ENCODE measurements at places on chromosomes 12 and 14.
A peak's percentile ranks its signal among the peaks of the same experiment; 100 is the strongest.

GRCh38 chr14:70785556-70785955 lies 23.8 kb downstream of the MAP3K9 start:
- no peak overlapping the region for H3K27ac ChIP-seq
- H3K27me3 ChIP-seq, result no peaks in the 10 kb centered on the region
- H3K36me3 ChIP-seq, result peaks cover 7% of the 10 kb centered on the region
- DNase-seq, result no peak
- no peak overlapping the region for H3K4me3 ChIP-seq

- DNase-seq, result peak; percentile 32
- no peak overlapping the region for H3K27ac ChIP-seq
- H3K36me3 ChIP-seq, result no peaks in the 10 kb centered on the region
- H3K27me3 ChIP-seq, result peaks cover 92% of the 10 kb centered on the region
- peak overlapping the region; percentile 52 for H3K4me3 ChIP-seq
These were observed 1.4 kb downstream of the NTF3 start for GRCh38 chr12:5433081-5433844.

DNA sequence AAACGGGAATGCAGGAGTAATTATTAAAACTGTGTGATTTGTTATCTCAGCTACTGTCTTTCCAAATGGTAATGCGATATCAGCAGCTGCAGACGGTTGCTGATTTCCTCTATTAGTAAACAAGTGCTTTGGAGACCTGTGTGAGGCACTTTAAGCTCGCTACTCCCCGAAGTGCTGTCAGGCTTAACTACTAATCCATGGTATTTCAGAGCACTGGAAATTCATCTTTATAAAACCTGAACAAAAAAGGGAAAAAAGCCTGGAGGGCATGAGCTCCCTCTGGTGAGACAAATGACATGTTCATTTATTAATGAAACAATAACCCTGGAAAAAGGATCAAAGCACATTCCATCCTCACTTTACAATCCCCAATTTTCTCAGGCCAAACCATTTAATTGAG lies 143.6 kb upstream of the OTX2 start:
- no peak overlapping the region for H3K4me3 ChIP-seq
- H3K4me1 ChIP-seq, result no peaks in the 10 kb centered on the region
- DNase-seq, result no peak
- no peaks in the 10 kb centered on the region for H3K27me3 ChIP-seq
- no peak overlapping the region for H3K27ac ChIP-seq
- H3K36me3 ChIP-seq, result no peaks in the 10 kb centered on the region

DNA sequence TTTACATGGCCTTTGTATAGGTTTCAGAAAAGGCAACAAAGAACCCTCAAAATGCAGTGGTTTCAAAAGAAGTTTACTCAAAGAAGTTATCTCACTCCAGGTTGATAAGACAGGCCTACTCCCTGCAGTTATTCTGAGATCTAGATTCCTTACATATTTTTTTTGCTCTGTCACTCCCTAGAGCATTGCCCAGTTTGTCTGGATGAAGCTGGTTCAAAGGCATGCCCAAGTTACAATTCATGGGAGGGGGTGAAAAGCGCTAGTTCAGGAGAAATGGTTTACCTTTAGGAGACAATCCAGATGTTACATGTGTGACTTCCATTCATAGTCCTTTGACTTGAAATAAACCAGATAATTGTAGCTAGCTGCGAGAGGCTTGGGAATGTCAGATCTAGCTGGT lies 115.0 kb downstream of the TPH2 start:
- no peak for DNase-seq
- no peak overlapping the region for H3K4me3 ChIP-seq

DNA sequence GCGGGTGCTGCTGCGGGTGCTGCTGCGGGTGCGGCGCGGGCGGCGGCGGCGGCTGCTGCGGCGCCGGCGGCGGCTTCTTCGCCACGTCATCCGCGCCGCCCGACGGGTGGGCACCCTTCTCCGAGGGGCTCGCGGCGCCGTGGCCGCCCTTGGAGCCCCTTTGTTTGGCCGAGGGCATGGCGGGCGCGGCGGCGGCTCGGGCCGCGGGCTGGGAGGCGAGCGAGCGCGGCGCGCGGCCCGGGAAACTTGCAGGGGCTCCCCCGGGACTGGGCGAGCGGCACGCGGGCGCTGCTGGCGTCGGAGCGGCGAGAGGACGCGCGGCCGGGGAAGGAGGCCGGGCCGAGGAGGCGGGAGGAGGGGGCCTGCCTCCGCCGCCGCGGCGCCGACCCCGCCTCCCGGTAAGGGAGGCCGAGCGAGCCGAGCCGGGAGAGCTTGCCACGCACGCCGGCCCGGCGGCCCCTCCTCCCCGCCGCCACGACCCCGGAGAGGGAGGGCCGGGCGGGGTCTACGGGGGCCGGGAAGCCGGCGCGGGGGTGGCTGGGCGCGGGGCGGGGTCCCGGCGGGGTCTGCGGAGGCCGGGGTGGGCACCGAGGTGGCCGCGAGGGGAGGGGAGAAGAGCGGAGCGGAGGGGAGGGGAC lies at the start of gene CKAP4:
TSS of gene CKAP4 (minus strand) at position 347 of the 638 bp plus-strand sequence. CDS start at position 178, 169 bp downstream.
- peaks cover 8% of the 10 kb centered on the region for H3K36me3 ChIP-seq
- peak within 1 kb of the TSS; percentile 92 for H3K4me3 ChIP-seq
- H3K27ac ChIP-seq, result peak within 1 kb of the TSS; percentile 72
- H3K4me1 ChIP-seq, result peaks cover 16% of the 10 kb centered on the region
- peak; percentile 83 for DNase-seq

GRCh38 chr12:104329707-104330532 lies 26.4 kb downstream of the EID3 start:
- H3K4me1 ChIP-seq, result no peaks in the 10 kb centered on the region
- H3K4me3 ChIP-seq, result no peak overlapping the region
- no peaks in the 10 kb centered on the region for H3K27me3 ChIP-seq
- no peak for DNase-seq

DNA sequence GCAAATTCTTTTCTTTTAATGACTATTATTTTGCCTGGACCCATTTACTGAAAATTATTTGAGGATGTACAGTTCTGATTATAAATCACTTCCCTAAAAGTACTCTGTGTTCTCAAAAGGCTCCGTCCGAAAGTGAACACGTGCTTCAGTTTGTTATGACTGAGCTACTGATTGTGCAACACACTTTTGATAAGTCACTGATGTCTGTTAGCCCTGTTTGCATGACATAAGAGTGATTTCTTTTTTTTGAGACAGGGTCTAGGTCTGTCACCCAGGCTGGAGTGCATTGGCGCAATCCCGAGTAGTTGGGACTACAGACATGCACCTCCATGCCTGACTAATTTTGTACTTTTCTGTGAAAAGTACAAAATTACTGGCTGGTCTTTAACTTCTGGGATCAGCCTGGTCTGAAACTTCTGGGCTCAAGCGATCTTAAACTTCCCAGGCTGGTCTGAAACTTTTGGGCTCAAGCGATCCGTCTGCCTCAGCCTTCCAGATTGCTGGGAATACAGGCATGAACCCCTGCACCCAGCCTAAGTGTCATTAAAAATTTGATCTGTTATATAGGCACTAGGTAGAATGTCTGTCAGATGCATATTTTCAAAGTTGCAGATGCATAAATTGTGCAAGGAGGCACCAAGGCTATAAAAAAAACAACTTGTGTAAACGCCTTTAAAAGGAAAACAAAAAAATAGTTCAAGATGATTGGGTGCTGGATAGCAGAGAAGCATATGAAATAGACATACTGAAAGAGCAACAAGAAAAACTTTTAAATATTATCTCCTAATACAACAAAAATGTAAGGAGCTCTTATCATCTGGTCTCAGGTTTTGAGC lies 111.5 kb downstream of the SRGAP1 start:
- peaks cover 6% of the 10 kb centered on the region for H3K4me1 ChIP-seq
- no peaks in the 10 kb centered on the region for H3K27me3 ChIP-seq
- peak; percentile 86 for DNase-seq
- peaks cover 4% of the 10 kb centered on the region for H3K36me3 ChIP-seq
- H3K4me3 ChIP-seq, result no peak overlapping the region
- H3K27ac ChIP-seq, result no peak overlapping the region

- H3K27ac ChIP-seq, result no peak overlapping the region
- H3K36me3 ChIP-seq, result no peaks in the 10 kb centered on the region
- H3K4me3 ChIP-seq, result no peak overlapping the region
- H3K4me1 ChIP-seq, result no peaks in the 10 kb centered on the region
These were observed 157.8 kb upstream of the NUDT4 start for GRCh38 chr12:93219947-93220346.

GRCh38 chr14:91918186-91918883 lies 29.2 kb downstream of the FBLN5 start:
- peak; percentile 21 for DNase-seq
- no peaks in the 10 kb centered on the region for H3K4me1 ChIP-seq
- H3K27me3 ChIP-seq, result peaks cover 2% of the 10 kb centered on the region
- H3K36me3 ChIP-seq, result peaks cover 3% of the 10 kb centered on the region
- H3K27ac ChIP-seq, result no peak overlapping the region

GRCh38 chr14:95948558-95948981 lies 71.9 kb downstream of the TUNAR start:
- peaks cover 11% of the 10 kb centered on the region for H3K27me3 ChIP-seq
- no peak for DNase-seq
- H3K27ac ChIP-seq, result no peak overlapping the region
- H3K4me1 ChIP-seq, result no peaks in the 10 kb centered on the region
- H3K36me3 ChIP-seq, result no peaks in the 10 kb centered on the region

- H3K4me3 ChIP-seq, result no peak overlapping the region
- peak overlapping the region; percentile 4 for H3K27ac ChIP-seq
- H3K36me3 ChIP-seq, result peaks cover 96% of the 10 kb centered on the region
- peaks cover 54% of the 10 kb centered on the region for H3K4me1 ChIP-seq
- H3K27me3 ChIP-seq, result no peaks in the 10 kb centered on the region
These were observed 75.0 kb downstream of the RFLNA start for GRCh38 chr12:124369827-124370378.

GRCh38 chr12:129550353-129550752 lies 353.5 kb downstream of the TMEM132D start:
- DNase-seq, result no peak
- no peaks in the 10 kb centered on the region for H3K36me3 ChIP-seq
- peaks cover 4% of the 10 kb centered on the region for H3K4me1 ChIP-seq
- H3K27me3 ChIP-seq, result no peaks in the 10 kb centered on the region
- H3K27ac ChIP-seq, result no peak overlapping the region

- H3K4me3 ChIP-seq, result no peak overlapping the region
- no peak overlapping the region for H3K27ac ChIP-seq
- DNase-seq, result no peak
- H3K4me1 ChIP-seq, result peaks cover 1% of the 10 kb centered on the region
- no peaks in the 10 kb centered on the region for H3K27me3 ChIP-seq
These were observed 139.4 kb upstream of the PRICKLE1 start for GRCh38 chr12:42728770-42729534.

- no peak for DNase-seq
- H3K36me3 ChIP-seq, result no peaks in the 10 kb centered on the region
- no peak overlapping the region for H3K4me3 ChIP-seq
- no peaks in the 10 kb centered on the region for H3K27me3 ChIP-seq
These were observed 28.7 kb upstream of the EID3 start for GRCh38 chr12:104274811-104275210.

- no peak overlapping the region for H3K4me3 ChIP-seq
- no peak overlapping the region for H3K27ac ChIP-seq
- H3K36me3 ChIP-seq, result peaks cover 13% of the 10 kb centered on the region
These were observed 163.7 kb downstream of the CALM1 start for GRCh38 chr14:90560558-90560957.

- H3K27ac ChIP-seq, result no peak overlapping the region
- H3K4me1 ChIP-seq, result no peaks in the 10 kb centered on the region
- no peaks in the 10 kb centered on the region for H3K36me3 ChIP-seq
- no peak overlapping the region for H3K4me3 ChIP-seq
- H3K27me3 ChIP-seq, result no peaks in the 10 kb centered on the region
- DNase-seq, result no peak
These were observed 1117.5 kb downstream of the AACS start for GRCh38 chr12:126182619-126183236.

GRCh38 chr14:24095271-24096068 lies 1.4 kb downstream of the PCK2 start:
- H3K27ac ChIP-seq, result no peak overlapping the region
- H3K4me1 ChIP-seq, result peaks cover 14% of the 10 kb centered on the region
- H3K4me3 ChIP-seq, result peak overlapping the region; percentile 81
- peaks cover 25% of the 10 kb centered on the region for H3K36me3 ChIP-seq
- DNase-seq, result peak; percentile 63

DNA sequence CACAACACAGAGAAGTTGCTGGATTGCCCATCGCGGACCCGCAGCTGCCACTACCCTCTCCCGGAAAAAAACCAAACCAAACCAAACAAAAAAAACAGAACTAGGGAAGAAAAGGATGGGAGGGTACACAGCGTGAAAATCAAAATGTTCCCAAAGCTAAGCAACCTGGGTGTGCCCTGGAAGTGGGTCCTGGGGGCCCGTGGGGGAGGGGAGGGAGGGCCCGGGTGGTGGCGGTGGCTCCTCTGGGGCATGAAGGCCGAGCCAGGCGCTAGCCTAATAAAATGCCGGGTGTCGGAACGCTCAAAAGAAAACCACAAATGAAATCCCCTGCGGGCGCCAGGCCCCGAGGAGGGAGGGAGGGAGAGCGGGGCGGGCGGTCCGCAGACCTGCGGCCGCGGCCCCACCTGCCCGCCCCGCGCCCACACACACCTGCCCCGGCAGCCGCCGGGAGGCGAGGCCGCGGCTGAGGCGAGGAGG lies 787 bp downstream of the HECTD4 start:
- peak; percentile 24 for DNase-seq
- H3K27ac ChIP-seq, result no peak overlapping the region
- H3K4me3 ChIP-seq, result peak overlapping the region; percentile 86
- H3K4me1 ChIP-seq, result peaks cover 12% of the 10 kb centered on the region

DNA sequence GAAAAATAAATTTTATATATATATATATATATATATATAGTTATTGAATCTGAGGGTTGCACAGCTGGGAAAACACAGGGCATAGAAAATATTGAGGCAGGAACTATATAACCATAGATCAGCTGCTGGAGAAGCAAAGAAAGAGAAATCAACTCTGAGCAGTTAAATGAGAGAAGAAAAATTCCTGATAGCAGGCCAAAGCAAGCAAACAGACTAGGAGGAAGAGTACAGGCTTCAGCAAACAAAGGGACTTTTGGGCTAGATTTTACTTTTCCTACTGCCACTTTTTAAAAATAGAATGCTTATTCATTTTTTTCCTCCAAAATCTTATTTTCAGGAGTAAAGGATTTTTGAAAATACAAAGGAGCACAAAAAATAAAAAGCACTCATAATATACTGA lies 216.0 kb upstream of the PRKD1 start:
- no peaks in the 10 kb centered on the region for H3K36me3 ChIP-seq
- no peak for DNase-seq
- H3K27me3 ChIP-seq, result no peaks in the 10 kb centered on the region
- H3K27ac ChIP-seq, result no peak overlapping the region
- no peaks in the 10 kb centered on the region for H3K4me1 ChIP-seq

DNA sequence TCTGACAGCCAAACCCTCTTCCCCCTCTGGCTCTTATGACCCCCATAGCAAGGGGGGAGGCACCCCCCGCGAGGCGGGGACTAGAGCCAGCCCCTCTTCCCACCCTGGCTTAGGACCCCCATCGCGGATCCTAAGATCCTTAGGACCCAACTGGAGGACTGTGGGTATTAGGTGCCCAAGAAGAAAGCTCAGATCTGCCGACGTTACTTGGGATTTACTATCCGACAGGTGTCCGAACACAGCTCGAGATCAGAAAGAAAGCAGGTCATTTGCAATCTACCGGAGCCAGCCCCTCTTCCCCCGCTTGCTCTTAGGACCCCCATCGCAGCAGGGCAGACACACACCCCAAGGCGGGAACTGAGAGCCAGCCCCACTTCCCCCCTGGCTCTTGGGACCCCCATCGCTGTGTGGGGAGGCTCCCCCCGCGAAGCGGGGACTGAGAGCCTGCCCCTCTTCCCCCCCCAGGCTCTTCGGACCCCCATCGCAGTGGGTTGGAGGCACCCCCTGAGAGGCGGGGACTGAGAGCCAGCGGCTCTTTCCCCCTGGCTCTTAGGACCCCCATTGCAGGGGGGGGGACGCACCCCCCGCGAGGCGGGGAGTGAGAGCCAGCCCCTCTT lies 46.8 kb downstream of the DDX11 start:
- no peak for DNase-seq
- peaks cover 34% of the 10 kb centered on the region for H3K4me1 ChIP-seq
- no peaks in the 10 kb centered on the region for H3K36me3 ChIP-seq
- H3K27ac ChIP-seq, result no peak overlapping the region
- peaks cover 40% of the 10 kb centered on the region for H3K27me3 ChIP-seq

All from mesenchymal stem cell (in vitro differentiated cells and primary cell).